ENCODE measurements at places on chromosomes 1 and 21.

- DNase-seq, result no peak
Measured at GRCh38 chr1:116409751-116410191, 36.7 kb downstream of the ATP1A1 start.

DNA sequence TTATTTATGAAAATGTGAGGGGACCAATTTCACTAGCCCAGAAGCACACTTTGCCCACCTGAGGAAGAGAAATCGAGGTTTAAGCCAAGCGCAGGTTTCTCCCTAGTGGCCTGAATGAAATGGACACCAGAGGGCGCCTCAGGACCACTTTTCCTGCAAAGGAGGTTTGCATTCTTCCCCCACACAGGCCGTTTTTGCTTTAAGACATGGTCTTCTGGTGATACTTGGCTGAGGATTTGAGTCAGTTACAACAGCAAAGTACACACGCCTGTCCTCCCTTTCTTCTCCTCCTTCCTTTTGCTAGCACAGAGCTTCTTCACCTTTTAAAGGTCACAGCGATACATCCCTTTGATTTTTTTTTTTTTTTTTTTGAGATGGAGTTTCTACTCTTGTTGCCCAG is 5.4 kb downstream of the PLA2G2E start:
- DNase-seq, result peak; percentile 76

- DNase-seq, result no peak
Measured at GRCh38 chr21:33767236-33767635, 124.9 kb downstream of the ITSN1 start.

GRCh38 chr1:229536982-229537381 is 21.5 kb downstream of the ABCB10 start:
- no peak for DNase-seq

- no peak for DNase-seq
Measured at GRCh38 chr1:31771891-31772668, 7.9 kb upstream of the ADGRB2 start.

- DNase-seq, result no peak
Measured at GRCh38 chr1:117605164-117605773, 579 bp upstream of the TENT5C start.

DNA sequence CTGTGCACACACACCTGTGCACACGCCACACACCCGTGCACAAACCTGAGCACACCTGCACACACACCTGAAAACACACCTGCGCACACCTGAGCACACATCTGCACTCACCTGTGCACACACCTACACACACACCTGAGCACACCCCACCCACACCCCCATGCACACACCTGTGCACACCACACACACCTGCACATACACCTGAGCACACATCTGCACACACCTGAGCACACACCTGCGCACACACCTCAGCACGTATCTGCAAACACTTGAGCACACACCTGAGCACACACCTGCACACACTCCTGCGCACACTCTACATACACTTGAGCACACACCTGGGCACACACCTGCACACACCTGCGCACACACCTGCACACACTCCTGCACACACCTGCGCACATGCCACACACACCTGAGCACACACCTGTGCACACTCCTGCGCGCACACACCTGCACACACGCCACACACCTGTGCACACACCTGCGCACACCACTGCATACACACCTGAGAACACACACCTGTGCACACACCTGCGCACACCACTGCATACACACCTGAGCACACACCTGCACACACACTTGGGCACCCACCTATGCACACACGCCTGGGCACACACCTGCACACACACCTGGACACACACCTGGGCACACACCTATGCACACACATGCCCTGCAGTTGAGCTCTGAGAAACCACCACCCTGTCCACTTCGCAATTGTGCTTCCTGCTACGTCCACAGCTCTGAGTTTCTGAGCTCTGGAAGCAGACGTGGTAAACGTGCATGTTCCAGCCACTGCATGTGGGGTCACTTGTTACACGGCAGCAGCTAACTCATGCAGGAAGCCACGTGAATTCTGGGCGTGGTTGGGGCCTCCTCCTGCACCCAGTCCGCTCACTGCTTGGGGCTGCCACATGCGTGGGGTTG is 8.0 kb upstream of the C1orf159 start:
- DNase-seq, result no peak

- DNase-seq, result no peak
Measured at GRCh38 chr1:61284936-61285335, 202.6 kb downstream of the NFIA start.

- no peak for DNase-seq
Measured at GRCh38 chr1:97457446-97458089, 463.3 kb downstream of the DPYD start.

GRCh38 chr1:154759196-154759595 is 110.9 kb downstream of the KCNN3 start:
- no peak for DNase-seq

GRCh38 chr1:59738152-59738551 is 76.6 kb upstream of the HOOK1 start:
- DNase-seq, result no peak

- no peak for DNase-seq
Measured at GRCh38 chr1:156111355-156111962, 3.1 kb upstream of the LMNA start.

- DNase-seq, result no peak
Measured at GRCh38 chr1:244011786-244012185, 39.3 kb upstream of the ZBTB18 start.

- DNase-seq, result no peak
Measured at GRCh38 chr1:168693872-168694238, 35.2 kb downstream of the DPT start.

GRCh38 chr1:5910666-5911065 is 81.6 kb downstream of the NPHP4 start:
- DNase-seq, result no peak

Measured in nucleus accumbens (tissue), 56 donors.